ENCODE measurements at places on chromosomes 5 and 9.

DNA sequence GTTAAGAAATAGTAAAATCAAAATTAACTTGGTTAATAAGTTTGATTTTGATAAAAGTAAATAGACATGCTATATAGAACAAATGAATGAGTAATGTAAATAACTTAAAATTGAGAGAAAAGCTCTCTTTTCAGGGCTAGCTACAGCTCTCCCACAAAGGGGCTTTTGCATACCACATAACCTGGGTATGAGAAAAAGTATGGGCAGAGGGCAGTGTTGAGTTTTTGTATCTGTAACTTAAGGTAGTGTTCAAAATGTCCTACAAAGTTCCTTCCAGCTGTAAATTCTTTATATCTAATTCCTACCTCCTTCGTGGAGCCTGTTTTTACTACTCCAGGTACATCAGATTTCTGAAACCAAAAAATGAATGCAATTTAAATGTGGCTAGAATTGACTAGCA is 18.9 kb upstream of the TTC33 start:
- DNase-seq, result no peak

GRCh38 chr9:93579711-93580516 is 3.5 kb downstream of the PHF2 start:
- no peak for DNase-seq

- DNase-seq, result no peak
These were observed 139.0 kb upstream of the SLC27A6 start for GRCh38 chr5:128826275-128826674.

DNA sequence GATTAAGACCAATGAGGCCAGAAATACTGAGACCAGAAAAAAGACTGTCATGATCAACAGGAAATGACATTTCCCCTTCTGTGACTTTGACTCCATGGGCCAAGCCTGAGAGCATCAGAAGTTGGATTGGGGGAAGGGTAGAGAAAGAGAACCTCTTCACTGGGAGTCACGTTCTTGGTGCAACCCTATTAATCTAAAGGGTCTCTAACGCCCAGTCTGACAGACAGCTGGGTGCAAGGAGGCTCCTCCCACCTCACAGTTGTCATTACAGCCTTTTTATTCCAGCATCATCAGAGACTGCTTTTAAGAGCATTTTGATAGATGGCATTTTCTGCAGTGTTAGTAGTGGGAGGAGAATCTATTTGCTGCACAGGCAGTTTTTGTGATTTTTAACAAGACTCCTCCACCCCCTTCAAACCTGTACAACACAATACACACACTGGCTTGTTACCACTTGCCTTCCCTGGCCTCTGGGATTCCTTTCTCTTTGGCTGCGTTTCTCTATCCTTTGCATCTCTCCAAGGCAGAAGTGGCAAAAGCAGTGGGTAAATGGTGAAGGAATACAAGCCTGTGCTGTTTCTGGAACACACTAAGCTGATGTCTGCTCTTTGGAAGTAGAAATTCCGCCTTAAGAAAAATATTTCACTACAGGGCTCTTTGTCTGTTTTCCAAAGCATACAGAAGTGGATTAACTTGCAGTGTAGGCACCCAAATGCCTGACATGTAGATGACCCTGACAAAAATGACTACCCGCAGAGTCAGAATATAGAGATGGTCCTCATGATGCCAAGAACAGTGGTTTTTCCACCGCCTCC is 310.4 kb upstream of the ZNF608 start:
- DNase-seq, result no peak

- DNase-seq, result no peak
These were observed 72.5 kb downstream of the AMBP start for GRCh38 chr9:114005371-114006154.

DNA sequence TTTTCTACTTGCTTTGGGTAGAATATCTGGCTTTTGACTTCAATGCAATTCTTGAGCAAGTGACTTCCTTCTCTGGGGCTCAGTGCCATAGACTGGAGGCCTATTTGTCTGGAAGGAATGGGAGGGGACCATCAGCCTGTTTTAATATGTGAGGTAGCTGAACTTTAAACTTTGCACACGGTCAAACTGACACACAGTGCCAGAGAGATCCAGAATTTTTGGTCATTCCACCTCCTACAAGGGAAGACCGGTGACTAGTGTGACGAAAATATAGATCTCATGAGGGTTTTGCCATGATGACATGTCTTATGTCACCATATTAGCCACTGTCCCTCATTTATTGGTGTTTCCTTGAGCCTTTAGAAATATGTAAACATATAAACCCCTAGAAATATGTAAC is 44.6 kb upstream of the ZSWIM6 start:
- no peak for DNase-seq

- DNase-seq, result peak; percentile 12
These were observed 10.2 kb upstream of the TIFAB start for GRCh38 chr5:135462304-135462703.

GRCh38 chr9:129014124-129014523 is 14.0 kb downstream of the SH3GLB2 start:
- DNase-seq, result no peak

- DNase-seq, result no peak
These were observed 64.3 kb upstream of the SLC25A51 start for GRCh38 chr9:37968228-37968701.

DNA sequence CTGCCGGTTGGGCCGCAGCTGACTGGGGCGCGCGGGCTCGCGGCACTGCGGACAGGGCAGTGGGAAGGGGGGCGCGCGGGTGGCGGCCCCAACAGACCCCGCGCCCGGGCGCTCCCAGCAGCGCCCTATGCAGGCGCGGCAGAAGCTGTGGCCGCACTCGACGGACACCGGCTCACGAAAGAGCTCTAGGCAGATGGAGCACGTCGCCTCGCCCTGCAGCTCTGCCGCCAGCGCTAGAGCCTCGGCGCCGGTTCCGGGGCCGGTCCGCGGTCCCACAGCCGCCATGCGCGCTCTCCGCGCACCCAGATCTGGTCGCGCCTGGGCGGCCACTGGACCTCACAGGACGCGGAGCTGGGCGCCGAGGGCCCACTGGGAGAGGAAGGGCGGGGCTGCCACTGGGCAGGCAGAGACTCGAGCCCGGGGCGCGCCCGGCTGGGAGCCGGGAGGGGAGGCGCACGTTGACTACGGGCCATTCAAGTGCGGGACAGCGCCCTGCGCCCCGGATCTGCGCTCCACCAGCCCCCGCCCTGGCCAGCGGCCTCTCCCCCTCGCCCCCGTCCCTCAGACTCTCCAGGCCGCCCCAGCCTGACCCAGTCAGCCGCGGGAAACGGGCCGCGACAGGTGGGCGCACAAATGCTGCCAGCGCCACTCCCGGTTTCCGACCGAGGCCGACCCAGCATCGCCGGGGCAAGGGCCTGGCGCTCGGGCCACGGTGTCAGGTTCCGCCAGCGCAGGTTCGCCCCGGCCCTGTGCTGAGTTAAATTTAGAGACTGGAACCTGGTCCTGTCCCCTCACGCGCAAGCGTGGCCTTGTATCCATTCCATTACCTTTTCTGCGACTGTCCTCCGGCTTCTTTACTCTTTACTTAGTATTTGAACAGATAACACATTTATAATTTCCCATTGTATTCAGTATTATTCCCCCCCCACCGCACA is at the start of gene TRIM7:
Gene TRIM7 (minus strand): TSS at position 371 of the 935 bp plus-strand sequence. CDS start 86 bp downstream, at position 285.
- DNase-seq, result no peak

- DNase-seq, result no peak
These were observed 188.7 kb upstream of the RAD23B start for GRCh38 chr9:107094370-107094769.

GRCh38 chr5:94675965-94676618 is 57.6 kb downstream of the SLF1 start:
- DNase-seq, result no peak

GRCh38 chr5:95631991-95632675 is 12.2 kb downstream of the GPR150 start:
- no peak for DNase-seq

- DNase-seq, result no peak
These were observed 29.7 kb upstream of the F2RL2 start for GRCh38 chr5:76652809-76653414.

All from effector CD8-positive, alpha-beta T cell (primary cell).